ENCODE measurements at places on chromosomes 2 and 18.
A peak's percentile ranks its signal among the peaks of the same experiment; 100 is the strongest.

DNA sequence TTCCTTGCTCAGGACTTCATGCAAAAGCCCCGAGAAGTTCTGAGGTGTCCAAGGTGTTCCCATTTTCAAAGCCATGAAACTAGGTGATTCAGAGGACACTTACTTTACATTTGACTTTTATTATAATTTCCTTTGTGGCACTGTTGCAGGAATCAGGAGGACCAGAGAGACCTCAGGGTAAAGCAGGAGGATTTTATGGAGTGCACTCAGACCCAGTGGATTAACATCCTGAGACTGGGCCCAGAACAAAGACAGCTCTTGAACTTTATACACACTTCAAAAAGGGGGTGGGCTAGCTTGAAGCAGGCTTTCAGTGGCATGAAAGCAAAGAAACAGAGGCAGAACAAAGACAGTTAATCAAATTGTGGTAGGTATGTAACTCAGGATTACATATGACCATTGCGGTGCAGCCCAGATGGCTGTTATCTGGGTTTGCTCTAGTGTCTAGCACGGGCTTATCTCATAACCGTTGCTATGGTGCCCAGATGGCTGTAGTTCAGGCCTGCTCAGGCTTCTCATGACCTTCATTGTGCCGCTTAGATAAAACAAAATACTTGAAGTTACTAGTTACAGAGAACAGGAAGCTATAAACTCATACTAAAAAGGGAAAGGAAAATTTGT lies 39.4 kb downstream of the TMEM182 start:
- DNase-seq = no peak

DNA sequence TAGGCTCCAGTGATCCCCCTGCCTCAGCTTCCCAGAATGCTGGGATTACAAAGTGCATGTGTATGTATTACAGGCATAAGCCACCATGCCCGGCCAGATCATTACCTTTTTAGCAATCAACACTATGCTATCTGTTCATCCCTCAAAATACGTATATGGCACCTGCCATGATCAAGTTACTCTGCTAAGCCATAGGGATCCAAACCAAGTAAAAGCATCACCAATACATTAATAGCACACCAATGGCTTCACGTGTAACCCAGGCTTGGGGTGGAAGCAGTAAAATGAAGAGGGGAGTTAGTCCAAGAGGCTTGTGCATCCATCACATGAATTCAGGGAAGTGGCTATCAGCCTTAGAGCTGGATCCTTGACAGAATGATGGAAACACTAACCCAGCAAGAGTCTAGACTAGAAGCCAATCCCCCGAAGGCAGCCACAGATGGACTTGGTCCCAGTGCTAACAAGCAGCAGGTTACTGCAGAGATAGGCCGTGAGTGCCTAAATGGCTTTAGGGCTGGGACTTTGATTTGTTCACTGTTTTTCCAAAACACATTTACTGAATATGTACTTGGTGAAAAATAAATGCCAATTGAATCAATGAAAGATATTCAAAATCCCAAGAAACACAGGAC lies 11.3 kb downstream of the HDLBP start:
- DNase-seq = no peak

DNA sequence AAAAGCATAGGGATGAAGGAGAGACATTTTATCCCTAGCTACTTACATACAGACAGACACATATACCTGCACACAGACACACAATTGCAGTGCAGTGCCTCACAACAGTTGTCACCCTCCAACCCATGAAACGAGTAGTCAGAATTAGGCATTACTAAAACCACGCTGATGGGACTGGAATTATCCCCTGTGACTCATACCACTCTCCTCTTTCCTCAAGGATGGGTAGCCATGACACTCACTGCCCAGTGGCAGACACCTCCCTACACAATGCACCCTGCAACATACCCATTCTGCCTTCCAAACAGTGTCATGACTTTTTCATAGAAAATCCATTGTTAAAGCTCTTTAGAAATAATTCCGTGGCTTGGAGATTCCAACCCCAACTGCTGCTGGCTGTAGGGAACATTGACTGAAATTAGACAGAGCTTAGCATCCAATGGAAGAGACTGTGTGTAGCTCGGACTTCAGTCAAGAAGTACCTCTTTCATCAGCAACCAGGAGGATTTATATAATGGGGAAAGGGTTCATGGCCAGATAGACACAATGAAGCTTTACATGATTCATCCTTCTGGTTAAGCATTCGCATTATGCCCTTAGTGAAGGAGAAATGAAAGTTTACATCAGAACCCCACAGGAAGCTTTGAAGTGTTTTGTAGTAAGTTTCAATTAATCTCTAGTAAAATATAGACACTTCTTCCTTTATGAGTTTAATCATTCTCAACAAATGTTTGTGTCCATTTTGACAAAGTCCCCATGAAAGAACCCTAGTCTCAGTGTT lies 155.2 kb downstream of the FBXO15 start:
- no peak for DNase-seq

GRCh38 chr2:5674026-5674340 lies 18.2 kb upstream of the SOX11 start:
- DNase-seq = no peak

DNA sequence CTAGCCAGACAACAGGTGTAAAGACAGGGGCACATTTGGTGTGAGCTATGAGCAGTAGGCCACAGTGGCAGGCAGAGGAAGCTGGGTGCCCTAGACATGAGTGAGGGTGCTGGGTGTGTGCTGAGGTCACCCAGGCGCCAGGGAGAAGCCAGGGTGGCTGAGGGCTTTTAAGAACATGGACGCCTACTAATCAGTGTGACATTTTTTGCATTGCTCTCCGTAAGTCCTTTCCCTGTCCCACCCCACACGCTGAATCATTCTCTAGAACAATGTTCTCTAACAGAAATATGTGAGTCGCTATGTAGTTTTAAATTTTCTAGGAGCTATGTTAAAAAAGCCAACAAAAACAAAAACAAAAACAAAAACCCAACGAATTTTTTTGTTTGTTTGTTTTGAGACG lies 204.5 kb upstream of the REV1 start:
- no peak for DNase-seq

- DNase-seq = peak; percentile 20
Measured at GRCh38 chr2:118530976-118531375, 316.5 kb downstream of the EN1 start.

DNA sequence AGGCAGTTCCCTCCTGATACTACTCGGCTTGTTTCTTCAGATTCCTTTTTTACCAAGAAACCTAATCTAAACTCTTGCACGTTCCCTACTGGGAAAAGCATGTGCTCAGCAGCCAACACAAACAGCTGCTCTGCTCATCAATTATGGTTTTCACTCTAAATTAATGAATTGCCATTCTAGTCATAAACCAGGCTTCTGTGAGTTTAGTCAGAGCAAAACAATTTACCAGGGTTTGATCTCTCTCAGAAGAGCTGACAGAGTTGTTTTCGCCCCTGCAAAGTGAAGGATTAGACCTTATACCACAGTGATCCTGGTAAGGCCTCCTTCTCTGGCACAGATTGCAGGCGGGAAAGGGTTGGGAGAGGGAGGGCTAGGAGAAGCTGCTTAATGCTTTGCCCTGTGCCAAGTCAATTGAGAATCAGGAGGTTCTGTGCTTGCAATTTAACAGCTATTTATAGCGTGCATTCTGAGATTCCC lies 57.2 kb downstream of the REEP1 start:
- DNase-seq = peak; percentile 9

- DNase-seq = no peak
Measured at GRCh38 chr2:179340678-179341077, 76.0 kb upstream of the SESTD1 start.

GRCh38 chr18:416930-417329 lies 83.6 kb downstream of the COLEC12 start:
- no peak for DNase-seq

DNA sequence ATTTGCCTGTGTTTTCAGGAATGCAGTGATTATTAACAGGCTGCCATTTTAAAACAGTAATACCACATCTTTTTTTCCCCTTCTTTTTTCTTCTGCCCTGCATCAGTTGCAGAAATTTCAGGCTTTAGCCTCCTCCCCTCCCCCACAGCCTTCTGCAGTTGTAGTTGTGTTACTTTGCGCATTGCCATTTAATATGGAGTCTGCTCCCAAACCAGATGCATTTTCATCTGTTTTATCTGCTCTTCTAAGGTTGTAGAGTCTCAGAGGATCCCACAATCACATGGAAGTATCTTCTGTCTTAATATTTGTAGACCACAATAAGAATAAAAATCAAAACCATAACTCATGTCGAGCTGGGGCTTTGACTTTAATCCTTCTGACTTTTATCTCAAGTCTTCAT lies 3.8 kb downstream of the ASXL3 start:
- DNase-seq = no peak

GRCh38 chr18:23113576-23113975 lies 21.7 kb upstream of the CABLES1 start:
- no peak for DNase-seq

GRCh38 chr2:159226059-159226461 lies 60.4 kb downstream of the WDSUB1 start:
- no peak for DNase-seq

- DNase-seq = no peak
Measured at GRCh38 chr2:232412986-232413385, 6.3 kb downstream of the ALPG start.

GRCh38 chr2:122236152-122236874 lies 480.9 kb downstream of the TSN start:
- peak; percentile 67 for DNase-seq

GRCh38 chr18:8899000-8899399 lies 193.6 kb downstream of the MTCL1 start:
- DNase-seq = no peak

DNA sequence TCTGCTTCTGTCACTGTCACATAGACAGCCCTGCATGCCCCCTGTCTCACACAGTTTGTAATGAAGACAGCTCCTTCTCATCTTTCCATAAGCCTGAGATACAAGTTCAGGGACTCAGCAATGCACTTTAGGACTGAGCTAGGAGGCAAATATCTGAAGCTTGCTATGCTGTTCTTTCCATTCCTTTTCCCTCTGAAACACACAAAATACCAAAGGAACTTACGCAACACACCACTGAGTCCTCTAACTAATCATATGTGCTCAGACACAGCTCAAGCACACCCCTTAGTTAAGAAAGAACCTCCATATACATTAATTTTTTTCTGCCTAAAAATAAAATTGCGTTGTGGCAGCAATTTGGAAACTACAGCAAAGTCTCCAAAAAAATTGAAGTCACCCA lies 17.9 kb downstream of the SERPINB8 start:
- no peak for DNase-seq

GRCh38 chr2:18376936-18377335 lies 183.5 kb downstream of the RDH14 start:
- DNase-seq = no peak

- DNase-seq = no peak
Measured at GRCh38 chr2:122239440-122239839, 484.0 kb downstream of the TSN start.

GRCh38 chr2:151361674-151362370 lies 4.4 kb downstream of the TNFAIP6 start:
- DNase-seq = peak; percentile 81

- DNase-seq = no peak
Measured at GRCh38 chr2:239654266-239654665, 253.4 kb upstream of the HDAC4 start.

GRCh38 chr2:52881606-52882005 lies 886.0 kb upstream of the CHAC2 start:
- no peak for DNase-seq

DNA sequence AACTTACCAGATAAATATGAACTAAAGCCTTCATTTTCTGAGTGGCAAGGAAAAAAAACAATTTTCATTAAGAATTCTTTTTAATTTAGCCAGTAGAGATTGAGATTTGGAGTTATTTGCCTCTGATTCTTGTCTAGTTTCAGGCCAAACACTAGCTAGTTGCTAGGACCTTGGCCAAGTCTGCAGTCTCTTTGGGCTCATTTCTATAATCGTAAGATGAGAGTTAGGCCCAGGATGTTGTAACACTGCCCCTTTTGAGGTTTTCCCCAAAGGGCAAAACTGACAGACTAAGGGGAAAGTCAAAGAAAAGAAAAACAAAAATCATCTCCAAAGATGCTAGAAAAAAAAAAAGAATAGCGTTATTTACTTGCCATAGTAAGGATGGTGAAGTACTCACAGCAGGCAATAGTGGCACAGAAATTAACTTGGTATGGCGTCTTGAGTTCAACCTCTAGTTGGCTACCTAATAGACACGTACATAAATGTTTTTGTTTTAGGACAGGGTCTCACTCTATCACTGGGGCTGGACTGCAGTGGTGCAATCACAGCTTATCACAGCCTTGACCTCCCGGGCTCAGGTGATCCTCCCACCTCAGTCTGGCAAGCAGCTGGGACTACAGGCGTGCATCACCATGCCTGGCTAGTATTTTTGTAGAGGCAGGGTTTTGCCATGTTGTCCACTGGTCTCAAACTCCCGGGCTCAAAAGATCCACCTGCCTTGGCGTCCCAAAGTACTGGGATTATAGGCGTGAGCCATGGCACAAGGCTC lies 23.0 kb upstream of the ADAM17 start:
- DNase-seq = no peak

GRCh38 chr18:48952287-48953103 lies 1.7 kb upstream of the SMAD7 start:
- DNase-seq = no peak

- DNase-seq = no peak
Measured at GRCh38 chr18:65990944-65991708, 240.3 kb downstream of the CDH7 start.

GRCh38 chr2:143548032-143548431 lies 418.8 kb downstream of the ARHGAP15 start:
- DNase-seq = no peak

- peak; percentile 23 for DNase-seq
Measured at GRCh38 chr18:46073474-46074331, 1.6 kb upstream of the PSTPIP2 start.

- no peak for DNase-seq
Measured at GRCh38 chr2:138323382-138324067, 178.0 kb upstream of the SPOPL start.

DNA sequence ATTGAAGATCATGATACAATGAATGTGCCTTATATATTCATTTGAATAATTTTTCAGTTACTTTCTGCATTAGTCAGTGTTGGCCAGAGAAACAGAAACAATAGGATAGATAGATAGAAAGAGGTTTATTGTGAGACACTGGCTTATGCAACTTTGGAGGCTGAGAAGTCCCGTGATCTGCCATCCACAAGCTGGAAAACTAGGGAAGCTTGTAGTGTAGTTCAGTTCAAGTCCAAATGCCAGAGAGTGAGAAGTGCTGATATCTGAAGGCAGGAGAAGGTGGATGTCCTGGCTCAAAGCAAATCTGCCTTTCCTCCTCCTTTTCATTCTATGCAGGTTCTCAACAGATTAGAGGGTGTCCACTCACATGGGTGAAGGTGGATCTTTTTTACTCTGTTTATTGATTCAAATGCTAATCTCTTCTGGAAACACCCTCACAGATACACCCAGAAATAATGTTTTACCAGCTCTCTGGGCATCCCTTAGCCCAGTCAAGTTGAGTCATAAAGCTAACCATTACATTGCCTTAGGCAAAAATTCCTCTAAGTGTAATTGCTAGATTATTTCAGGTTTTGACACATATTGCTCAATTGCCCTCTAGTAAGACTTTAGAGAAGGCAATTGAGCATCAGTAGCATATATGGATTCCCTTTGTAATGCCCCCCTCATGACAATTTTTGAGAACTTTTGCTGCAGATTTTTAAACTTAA lies 341.4 kb downstream of the LPIN1 start:
- no peak for DNase-seq

All from GM04503 (cell line).